ENCODE measurements at places on chromosomes 3 and 15. TPM values are rescaled to one million over a fixed set of nuclear protein-coding genes. Genes with fewer than 3 reads are reported as not detected.
A peak's percentile ranks its signal among the peaks of the same experiment; 100 is the strongest.

DNA sequence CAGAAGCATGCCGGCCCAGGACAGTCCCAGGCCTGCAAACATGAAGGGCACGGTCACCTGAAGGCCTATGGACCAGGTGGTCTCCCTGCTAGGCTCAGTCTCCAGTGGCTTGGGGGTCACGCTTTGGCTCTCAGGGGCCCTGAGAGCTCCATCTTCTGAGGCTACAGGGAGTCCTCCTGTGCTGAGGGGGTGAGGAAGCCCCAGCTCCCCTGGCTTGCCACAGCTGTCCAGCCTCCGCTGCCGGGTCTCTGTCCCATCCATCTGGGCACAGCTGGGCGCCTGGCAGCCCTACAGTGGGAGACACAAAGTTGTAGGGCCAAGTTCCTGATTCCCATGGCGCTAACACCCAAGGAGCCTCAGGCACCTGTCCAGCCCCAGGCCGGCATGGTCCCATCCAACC lies 16.0 kb downstream of the SLC41A3 start:
- peaks cover 19% of the 10 kb centered on the region for H3K4me1 ChIP-seq
- H3K27ac ChIP-seq: no peak overlapping the region
- no peaks in the 10 kb centered on the region for H3K27me3 ChIP-seq
- H3K4me3 ChIP-seq: no peak overlapping the region
- H3K36me3 ChIP-seq: peaks cover 14% of the 10 kb centered on the region

DNA sequence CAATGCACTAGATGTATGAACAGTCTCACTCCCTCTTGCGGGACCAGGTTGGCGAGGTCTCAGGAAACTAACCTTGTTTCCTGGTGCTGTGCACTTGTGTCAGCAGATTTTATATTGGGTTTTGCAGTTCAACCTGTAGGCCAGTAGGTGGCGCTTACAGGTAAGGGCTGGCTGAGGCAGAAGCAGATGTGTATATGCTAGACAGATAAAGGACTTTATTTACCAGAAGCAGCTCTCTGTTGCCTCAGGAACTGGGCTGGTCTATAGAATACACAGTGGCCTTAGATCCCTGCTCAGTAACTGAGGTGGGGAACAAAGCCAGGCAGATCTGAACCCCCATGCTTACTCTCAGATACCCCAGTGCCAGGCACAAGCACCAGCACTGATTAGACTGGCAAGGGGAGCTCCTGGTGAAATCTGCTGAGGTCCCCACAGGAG lies 296.8 kb downstream of the DOCK3 start:
- H3K27ac ChIP-seq: no peak overlapping the region
- peak; percentile 60 for DNase-seq
- H3K27me3 ChIP-seq: peaks cover 1% of the 10 kb centered on the region
- peaks cover 3% of the 10 kb centered on the region for H3K36me3 ChIP-seq

- no peak overlapping the region for H3K4me3 ChIP-seq
- no peaks in the 10 kb centered on the region for H3K27me3 ChIP-seq
- no peak for DNase-seq
- H3K36me3 ChIP-seq: peaks cover 3% of the 10 kb centered on the region
Observed at GRCh38 chr3:172190980-172191379, 151.6 kb downstream of the FNDC3B start.

GRCh38 chr3:47047673-47048072 lies 68.2 kb downstream of the NBEAL2 start:
- H3K27ac ChIP-seq: peak overlapping the region; percentile 75
- peaks cover 19% of the 10 kb centered on the region for H3K4me1 ChIP-seq
- H3K36me3 ChIP-seq: peaks cover 12% of the 10 kb centered on the region
- no peak for DNase-seq

DNA sequence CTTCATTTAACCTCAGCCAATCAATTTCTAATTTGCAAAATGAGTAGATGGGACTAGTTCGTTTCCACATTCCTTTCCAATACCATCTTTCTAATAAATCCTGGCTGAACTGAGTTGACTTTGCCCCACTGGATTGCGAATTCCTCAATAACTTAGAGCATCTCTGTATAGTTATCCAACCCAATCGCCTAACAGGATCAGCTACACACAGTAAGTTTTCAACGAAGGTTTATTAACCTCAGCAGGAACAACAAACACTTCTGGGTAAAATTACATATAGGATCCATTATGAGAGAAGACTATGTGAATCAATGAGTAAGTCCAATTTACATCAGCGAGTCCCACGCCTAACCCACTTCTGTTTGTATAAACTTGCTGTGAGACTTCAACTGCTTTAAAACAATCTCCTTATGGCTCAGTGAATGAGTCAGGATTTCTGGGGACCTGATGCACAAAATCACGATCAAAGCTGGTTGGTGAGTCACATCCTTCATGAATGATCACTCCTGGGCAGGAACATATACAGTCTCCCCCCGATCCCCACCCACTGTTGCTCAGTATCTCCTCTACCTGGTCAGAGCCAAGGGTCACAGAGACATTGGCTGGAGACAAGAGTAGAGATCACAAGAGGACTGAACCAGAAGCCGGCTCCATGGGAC lies 142.8 kb downstream of the EDEM1 start:
- peak; percentile 44 for DNase-seq
- H3K27ac ChIP-seq: no peak overlapping the region
- H3K4me1 ChIP-seq: peaks cover 3% of the 10 kb centered on the region
- H3K27me3 ChIP-seq: peaks cover 7% of the 10 kb centered on the region
- no peak overlapping the region for H3K4me3 ChIP-seq
- no peaks in the 10 kb centered on the region for H3K36me3 ChIP-seq

The NLGN1 gene
- not detected for total RNA-seq

The EXD1 gene
- not detected for total RNA-seq

Measured in activated CD8-positive, alpha-beta T cell treated with anti-CD3 and anti-CD28 coated beads for 36 hours (primary cell).